Left cardiac atrium (tissue), 4 donors: ENCODE measurements at places on chromosomes 5 and 9. TPM values are rescaled to one million over a fixed set of nuclear protein-coding genes. Genes with fewer than 3 reads are reported as not detected.

- no peak for DNase-seq
These were observed 28.5 kb downstream of the GFM2 start for GRCh38 chr5:74738406-74738805.

- DNase-seq, result no peak
These were observed 39.9 kb upstream of the AKNA start for GRCh38 chr9:114427644-114428043.

GRCh38 chr5:140351609-140352334, 5.4 kb upstream of the HBEGF start:
- DNase-seq, result no peak

DNA sequence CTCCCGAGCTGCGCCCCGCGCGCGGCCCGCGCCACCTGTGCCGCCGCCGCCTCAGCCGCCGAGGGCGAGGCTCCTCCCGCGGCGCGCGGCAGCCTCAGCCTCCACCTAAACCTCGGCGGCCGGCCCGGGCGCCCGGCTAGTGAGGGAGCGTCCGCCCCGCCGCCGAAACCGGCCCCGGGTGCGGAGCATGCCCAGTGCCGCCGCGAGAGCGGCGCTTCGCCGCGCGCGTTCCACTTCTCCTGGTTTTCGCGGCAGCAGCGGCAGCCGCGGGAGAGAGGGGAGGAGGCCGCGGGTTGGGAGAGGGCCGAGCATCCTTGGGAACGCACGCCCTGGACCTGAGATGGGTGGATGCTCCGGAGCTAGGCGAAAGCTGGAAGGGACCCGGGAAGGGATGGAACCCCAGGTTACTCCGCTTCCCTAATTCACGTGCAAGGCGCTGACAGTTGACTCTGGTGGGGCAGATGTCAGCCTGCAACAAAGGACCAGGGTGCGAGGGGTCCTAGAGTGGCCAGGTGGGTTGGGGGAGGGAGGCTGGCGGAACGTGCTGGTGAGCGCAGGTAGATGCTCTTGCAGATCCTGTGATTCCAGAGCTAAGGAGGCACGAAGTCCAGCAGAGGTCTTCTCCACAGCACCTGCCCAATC, at the start of gene CTNND2:
TSS of gene CTNND2 (minus strand) at position 182 of the 642 bp plus-strand sequence. CDS start 593 bp downstream, outside the sequence.
- DNase-seq, result no peak

GRCh38 chr9:23041466-23041865, 594.8 kb downstream of the DMRTA1 start:
- no peak for DNase-seq

GRCh38 chr5:22557251-22557650, 295.9 kb downstream of the CDH12 start:
- no peak for DNase-seq

GRCh38 chr5:81638471-81638870, 112.4 kb downstream of the SSBP2 start:
- DNase-seq, result no peak

DNA sequence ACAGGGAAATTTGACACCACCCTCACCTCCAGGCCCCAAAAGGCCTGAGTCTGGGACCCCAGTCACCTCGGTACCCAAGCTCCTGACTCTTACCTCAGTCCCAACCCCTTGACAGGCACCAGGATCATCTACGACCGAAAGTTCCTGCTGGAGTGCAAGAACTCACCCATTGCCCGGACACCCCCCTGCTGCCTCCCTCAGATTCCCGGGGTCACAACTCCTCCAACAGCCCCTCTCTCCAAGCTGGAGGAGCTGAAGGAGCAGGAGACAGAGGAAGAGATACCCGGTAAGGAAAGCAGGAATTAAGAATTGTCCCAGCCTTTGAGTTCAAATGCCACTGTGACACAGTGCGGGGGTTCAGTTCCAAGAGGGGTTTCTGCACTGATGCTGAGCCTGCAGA, 1.3 kb downstream of the EIF4EBP3 start:
- no peak for DNase-seq

DNA sequence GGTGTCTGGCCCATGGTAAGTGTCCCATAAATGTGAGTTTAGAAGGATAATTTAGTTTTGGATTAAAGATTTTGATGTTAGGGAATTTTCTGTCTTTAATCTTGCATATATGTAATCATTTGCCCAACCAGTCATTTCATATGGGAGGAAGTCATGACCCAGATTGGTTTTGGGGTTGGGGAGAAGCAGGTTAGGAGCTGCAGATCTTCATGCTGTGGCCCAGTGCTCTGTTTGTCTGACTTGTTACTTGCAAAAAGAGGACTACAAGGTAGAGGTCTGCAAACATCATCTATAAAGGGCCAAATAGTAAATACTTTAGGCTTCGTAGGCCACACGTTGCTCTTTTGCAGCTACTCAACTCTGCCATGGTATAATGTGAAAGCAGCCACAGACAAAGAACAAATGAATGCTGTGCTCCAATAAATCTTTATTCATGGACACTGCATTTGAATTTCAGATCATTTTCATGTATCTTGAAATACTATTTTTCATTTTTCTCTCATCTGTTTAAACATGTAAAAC, 16.8 kb downstream of the OSTF1 start:
- no peak for DNase-seq

DNA sequence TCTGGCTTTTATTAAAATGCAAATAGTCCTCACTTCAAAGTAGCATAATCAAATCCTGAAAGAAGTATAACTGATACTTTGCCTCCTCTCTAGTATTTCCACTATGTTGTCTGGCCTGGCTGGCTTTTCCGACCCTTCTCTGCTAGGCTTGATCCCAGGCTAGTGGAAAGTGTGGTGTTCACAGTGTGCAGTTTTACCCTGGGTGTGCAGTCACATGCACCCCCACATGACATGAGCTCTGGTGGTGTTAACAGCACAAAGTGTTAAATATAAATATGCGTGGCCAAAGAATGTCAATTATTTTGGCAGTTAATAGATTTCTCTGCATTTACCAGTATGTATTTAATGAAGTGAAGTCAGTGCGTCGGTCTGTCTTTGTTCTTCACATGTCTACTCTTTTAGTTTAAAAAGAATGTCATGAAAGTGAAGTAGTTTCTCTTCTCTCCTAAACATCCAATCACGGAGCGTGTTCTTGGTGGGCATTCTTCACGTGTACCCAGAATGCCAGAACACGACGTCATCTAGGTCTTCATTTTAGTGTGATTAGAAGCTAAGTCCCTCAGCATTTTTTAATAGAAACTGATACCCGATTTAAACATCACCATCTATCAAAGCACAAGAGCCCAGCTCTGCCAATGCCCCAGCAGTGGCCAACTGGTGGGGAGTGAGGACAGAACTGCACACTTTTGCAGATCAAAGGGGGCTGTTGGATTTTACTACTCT, 286.4 kb downstream of the FANCC start:
- DNase-seq, result no peak

DNA sequence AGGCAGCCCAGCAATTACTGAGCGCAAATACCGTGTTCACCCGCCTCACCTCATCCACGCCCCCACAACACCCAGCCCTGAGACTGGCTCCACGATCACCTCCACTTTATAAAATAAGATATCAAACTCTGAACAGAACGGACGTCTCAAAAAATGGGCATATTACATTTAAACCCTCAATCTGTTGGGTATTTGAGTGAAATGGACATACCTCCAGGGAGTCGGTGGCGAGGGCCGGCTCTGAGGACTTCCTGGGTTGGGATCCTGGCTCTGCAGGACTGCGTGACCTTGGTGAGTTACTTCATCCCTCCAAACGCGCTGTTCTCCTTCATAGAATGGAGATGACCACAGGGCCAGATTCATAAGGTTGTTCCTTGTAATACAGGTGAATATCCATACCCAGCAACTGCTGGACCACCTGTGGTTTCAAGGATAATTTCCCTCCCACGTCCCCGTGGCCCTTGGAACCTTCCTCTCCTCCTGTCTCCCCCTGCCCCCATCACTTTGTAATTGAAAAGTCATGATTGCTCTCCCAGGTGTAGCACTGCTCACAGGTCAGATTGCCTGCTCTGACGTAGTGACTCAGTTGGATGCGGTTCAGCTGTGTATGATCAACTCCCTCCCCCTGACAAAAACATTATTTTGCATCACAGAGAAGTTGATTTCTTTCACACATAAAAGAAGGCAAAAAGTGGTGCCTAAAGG, 135.6 kb downstream of the KCNIP1 start:
- DNase-seq, result no peak

DNA sequence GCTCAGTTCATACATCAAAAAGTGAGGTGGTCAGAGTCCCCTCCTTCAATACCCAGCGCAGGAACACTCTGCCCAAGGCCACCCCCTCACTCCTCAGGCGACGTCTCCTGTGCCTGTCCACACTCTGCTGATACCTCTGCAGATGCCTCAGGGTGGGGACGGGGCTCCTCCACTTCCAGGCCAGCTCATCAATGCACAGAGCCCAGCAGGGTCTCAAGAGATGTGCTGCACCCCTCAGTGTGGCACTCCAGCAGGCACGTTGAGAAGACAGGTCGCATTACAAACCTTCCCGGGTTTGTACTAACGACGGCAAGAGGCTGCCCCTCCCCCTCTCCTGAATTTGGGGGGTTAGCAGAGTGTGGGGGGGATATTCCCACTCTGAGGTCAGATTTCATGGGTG, 128.5 kb downstream of the ZNF354C start:
- no peak for DNase-seq

GRCh38 chr5:98771382-98772109, 1.9 kb upstream of the RGMB start:
- DNase-seq, result peak; percentile 34

GRCh38 chr5:58551492-58551891, 31.4 kb upstream of the RAB3C start:
- DNase-seq, result no peak

- no peak for DNase-seq
These were observed 161.6 kb downstream of the ACTL7B start for GRCh38 chr9:108694170-108694569.

DNA sequence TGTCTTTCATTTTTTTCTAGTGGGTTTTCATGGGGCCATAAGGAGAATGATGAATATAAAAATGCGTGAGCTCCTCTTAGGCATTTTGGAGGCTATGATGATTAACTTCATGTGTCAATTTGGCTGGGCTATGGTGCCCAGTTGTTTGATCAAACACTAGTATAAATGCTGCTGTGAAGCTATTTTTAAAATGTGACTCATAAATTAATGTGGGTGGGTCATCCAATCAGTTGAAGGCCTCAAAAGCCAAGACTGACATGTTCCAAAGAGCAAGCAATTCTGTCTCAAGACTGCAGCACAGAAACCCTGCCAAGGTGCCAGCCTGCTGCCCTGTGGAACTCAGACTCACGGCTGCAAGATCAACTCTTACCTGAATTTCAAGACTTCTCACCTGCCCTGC, 24.4 kb upstream of the ICE1 start:
- no peak for DNase-seq

DNA sequence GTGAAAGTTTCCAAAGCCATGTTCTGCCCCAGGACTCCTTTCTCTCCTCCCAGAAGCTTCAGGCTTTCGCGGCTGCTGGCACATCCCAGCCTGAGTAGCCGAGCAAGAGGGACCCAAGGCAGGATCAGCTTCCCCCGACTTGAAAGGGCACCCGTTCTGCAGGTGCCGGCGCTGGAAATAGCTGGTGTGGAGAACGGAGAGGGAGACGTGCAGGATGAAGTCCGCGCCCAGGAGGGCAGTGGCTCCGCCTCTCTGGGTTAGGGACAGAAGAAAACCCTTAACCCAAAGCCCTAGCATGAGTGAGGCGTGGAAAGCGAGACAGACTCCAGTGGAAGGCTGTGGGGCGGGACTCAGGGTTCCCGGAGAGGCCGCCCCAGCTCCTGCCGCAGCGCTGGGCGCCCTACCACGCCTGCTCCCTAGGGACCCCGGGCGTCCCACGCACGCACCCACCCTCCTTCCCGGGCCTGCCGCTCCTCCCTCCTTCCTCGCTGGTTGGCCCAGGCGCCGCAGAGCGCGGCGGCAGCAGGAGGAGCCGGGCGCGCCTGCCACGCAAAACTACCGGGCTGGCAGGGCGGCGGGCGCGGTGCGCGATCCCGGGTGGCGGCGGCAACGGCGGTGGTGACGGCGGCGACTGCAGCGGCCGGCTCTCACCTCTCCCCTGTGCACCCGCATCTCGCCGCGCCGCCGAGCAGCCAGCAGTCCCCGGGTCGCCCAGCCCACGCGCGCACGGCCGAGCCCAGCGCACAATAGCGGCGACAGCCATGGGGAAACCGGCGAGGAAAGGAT, at the start of gene SLC1A1:
TSS of gene SLC1A1 (plus strand) at position 550 of the 786 bp plus-strand sequence. CDS start at position 762, 212 bp downstream.
- peak; percentile 71 for DNase-seq

GRCh38 chr5:128749136-128749898, 211.3 kb upstream of the FBN2 start:
- DNase-seq, result no peak

- no peak for DNase-seq
These were observed 11.7 kb upstream of the CDKN2AIPNL start for GRCh38 chr5:134423376-134423775.

DNA sequence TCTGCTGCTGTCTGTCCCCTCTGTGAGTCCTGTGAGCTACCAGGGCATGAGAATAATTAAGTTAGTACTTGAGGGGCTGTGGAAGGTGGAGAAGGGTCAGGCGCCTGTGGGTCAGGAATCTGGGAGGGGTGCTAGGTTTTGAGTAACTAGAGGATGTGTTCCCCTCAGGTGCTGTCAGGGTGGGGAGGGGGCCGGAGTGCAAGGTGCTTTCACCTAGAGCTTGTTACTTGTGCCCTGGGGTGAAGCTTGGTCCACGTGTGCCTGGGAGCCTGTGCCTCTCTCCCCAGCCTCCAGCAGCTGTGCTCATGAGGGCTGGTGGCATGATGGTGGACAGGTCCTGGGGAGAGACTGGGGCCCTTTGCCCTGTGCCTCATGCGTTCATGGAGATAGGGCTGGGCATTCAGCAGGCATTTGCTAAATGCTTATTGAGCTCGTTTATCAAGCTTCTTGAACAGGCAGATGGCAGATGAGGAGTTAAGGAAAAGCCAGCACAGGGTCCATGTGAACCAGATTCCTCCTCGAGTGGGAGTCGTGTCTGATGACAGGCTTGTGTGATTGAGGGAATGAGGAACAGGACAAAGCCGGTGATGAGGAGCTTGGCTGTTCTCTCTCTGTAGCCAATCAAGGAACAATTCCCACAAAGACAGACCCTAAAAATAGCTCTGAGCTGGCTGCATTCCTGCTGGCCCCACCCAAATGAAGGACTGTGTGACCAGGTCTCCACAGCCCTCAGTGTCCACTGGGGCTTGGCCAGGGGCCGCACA, 40.9 kb downstream of the CACNA1B start:
- no peak for DNase-seq

SPATA9 gene
- total RNA-seq, result 0.21 TPM

ZNF883 gene
- 2.8 TPM for total RNA-seq

GRXCR2 gene
- 0.60 TPM for total RNA-seq

EIF4E1B gene
- not detected for total RNA-seq

EFNA5 gene
- 23.9 TPM for total RNA-seq

DMRTA1 gene
- total RNA-seq, result 0.74 TPM

PSAT1 gene
- total RNA-seq, result 6.4 TPM

HNRNPA0 gene
- total RNA-seq, result 14.3 TPM

MEGF10 gene
- 1.2 TPM for total RNA-seq

GFI1B gene
- total RNA-seq, result not detected

PRR16 gene
- 4.8 TPM for total RNA-seq
